Activated CD4-positive, alpha-beta T cell treated with anti-CD3 and anti-CD28 coated beads for 24 hours (primary cell): ENCODE measurements at places on chromosomes 3 and 15.

- no peak for DNase-seq
Measured at GRCh38 chr3:19065027-19065426, 83.3 kb upstream of the KCNH8 start.

DNA sequence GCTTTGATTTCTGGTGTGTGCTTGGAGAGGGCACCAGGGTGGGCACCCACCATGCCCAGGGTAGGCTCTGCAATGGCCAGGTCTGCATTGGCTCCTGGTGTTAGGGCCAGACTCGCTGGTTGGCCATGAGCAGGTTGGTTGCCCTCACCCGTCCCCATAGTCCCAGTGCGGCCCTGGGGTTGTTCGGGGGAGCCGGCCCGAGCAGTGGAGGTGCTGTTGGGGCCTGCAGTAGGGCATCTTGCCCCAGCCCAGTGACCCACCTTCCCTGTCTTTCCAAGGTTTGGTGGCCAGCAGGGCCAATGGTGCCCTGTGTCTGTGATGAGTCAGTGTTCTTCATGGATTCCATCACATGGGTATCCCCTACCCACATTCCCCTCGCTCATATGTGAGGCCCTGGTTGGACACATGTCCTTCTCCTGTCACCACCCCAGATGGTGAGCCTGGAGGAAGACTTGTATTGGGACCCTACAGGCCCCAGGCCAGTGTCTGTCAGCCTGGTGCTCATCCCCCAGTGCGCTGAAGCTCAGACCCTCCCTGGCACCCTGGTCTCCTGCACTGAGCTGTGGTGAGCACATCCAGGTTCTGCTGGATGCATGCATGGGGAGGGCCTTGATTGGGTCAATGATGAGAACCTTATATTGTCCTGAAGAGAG, 190.1 kb downstream of the UBE3A start:
- no peak for DNase-seq

GRCh38 chr3:169675091-169675490, 11.6 kb upstream of the MECOM start:
- DNase-seq: no peak

GRCh38 chr3:71831599-71831998, 46.7 kb upstream of the PROK2 start:
- no peak for DNase-seq

- DNase-seq: no peak
Measured at GRCh38 chr3:128620268-128620691, 30.3 kb downstream of the RPN1 start.
